ENCODE measurements at places on chromosomes 1 and 21.

GRCh38 chr1:54355931-54356679 is 50.1 kb downstream of the SSBP3 start:
- no peak for DNase-seq

- DNase-seq: no peak
These were observed 56.9 kb downstream of the ODF2L start for GRCh38 chr1:86339014-86339812.

GRCh38 chr21:40924641-40925040 is 77.7 kb upstream of the DSCAM start:
- DNase-seq: no peak

DNA sequence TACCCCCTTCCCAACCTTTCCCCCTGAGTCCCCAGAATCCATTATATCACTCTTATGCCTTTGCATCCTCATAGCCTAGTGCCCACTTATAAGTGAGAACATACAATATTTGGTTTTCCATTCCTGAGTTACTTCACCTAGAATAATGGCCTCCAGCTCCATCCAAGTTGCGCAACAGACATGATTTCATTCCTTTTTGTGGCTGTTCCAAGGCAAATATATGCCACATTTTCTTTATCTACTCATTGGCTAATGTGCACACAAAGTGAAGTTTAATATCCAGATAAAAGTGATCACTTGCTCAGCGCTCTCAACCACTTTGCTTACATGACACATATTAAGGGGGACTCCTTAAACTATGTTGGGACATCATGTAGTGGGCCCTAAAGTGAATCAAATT is 72.4 kb upstream of the TIAM1 start:
- no peak for DNase-seq

GRCh38 chr21:46369520-46370235 is 45.7 kb downstream of the PCNT start:
- DNase-seq: no peak

DNA sequence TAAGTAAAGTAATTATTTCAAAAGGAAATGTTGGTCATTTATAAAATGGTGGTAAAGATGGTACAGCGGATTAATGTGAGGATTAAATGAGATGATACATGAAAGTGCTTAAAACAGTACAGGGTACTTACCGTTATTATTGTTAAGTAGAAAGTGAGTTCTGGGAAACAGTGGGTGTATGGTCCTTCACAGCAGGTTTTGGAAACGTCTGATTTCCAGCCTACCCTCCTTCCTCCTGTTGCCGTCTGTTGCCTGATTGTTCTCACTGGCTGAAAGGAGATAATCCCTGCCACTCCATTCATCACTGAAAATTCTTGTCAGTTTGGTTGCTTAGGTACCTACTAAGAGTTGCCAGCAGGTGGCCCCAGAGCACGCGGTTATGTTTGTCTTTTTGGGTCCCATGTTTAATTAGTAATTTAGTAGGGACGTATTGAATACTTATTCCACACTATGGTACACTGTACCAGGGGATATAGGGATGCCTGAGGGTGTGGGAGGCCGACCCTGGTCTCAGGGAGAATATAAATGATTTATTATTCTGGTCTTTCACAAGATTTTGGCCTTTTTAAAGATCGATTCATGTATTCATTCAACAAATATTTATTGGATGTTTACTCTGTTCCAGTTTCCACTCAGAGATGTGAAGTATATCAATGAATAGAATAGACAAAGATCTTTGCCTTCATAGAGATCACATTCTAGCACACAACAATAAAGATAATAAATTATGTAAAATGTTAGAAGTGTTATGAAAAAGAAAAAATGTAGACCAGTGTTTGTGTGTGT is 30.8 kb upstream of the RPTN start:
- DNase-seq: peak; percentile 54

DNA sequence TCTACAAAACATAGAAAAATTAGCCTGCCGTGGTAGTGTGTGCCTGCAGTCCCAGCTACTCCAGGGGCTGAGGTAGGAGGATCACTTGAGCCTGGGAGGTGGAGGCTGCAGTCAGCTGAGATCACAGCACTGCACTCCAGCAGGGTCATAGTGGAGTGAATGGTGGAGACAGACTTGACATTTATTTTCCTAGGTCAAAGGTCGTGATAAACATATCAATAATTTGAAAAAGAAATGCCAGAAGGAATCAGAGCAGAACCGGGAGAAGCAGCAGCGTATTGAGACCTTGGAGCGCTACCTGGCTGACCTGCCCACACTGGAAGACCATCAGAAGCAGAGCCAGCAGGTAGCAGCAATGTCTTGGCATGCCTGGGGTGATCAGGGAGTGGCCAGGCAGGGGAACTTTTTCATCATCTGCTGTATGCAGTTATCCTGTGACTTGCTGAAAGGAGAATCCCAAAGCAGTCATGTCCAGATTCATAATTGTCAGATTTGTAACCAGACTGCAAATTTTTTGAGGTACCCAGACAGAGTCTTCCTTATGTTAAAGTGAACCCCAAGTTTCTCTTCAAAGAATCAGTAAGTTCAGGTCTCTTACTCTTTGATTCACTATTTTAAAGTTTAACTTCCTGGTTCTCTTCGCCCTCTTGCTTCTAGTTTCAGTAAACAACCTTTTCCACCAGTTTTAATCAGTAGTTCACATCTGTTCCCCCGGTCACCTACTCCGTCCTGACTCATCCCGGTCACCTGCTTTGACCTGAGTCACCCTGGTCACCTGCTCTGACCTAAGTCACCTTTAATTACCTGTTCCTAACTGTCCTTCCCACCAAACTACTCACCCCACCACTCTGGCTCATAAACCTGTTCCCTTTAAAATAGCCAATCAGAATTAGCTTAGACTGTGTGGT is 11.3 kb upstream of the SH3BGRL3 start:
- DNase-seq: no peak

DNA sequence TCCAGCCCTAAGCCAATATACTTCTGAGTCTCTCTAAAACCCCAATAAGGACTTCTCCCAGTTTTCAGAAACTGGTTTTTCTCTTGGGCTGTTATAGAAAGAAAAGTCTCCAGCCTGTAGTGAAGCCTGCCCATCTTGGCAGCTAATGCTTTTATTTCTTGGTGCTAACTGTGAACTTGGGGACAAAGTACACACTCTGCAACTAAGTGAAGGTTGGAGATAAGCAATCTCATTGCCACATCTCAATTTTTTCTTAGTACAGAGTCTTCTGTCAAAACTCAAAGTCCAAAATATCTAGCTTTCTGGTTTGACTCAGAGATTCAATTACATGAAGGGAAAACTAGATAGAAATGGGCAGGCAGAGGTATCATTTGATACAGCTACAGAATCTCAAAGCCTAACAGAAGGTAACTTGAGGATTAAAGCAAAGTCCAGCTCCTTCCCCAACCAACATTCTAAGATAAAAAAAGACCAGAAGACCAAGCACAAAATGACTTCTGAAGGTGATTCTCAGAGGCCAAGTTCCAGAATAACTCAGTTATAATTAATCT is 14.0 kb downstream of the AK2 start:
- DNase-seq: no peak

DNA sequence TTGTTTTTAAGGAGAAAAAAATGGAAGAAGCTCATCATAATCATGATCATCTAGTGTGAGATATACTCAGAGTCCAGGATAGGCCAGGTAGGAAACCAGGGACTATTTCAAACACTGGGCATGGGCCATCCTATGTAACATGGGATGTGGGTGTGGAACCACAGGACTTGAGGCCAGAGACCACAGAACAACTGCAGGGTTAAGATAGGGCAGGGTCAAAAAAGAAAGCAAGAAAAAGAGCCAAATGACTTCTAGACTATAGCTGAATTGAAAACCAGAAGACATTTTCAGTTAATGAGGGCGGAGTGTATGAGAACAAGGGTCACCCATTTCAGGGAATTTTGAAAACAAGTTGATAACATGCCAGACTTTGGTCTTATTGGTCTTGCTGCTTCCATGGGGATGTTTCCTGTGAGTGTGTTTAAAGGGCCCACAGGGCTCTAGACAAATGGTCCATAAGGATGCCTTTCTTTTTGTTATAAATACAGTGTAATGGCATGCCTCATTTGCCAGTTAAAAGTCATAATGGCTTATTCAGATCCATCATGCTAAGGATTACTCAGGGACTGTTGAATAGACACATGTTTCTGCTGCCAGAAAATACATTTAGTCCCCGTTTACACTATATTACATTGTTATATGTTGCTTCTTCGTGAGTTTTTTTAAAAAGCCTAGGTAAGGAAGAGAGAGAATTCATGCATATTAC is 182.0 kb upstream of the C21orf91 start:
- no peak for DNase-seq

GRCh38 chr1:22024485-22025367 is 23.3 kb downstream of the CELA3A start:
- DNase-seq: peak; percentile 37

- no peak for DNase-seq
These were observed 62.5 kb upstream of the EFHD2 start for GRCh38 chr1:15347182-15347581.

- DNase-seq: no peak
These were observed 180.3 kb upstream of the DMRTA2 start for GRCh38 chr1:50603274-50604271.

GRCh38 chr1:245290836-245291235 is 136.1 kb downstream of the KIF26B start:
- no peak for DNase-seq

- peak; percentile 27 for DNase-seq
These were observed 61.5 kb upstream of the JAK1 start for GRCh38 chr1:65027666-65028358.

GRCh38 chr1:113057006-113057405 is 16.0 kb upstream of the LRIG2 start:
- no peak for DNase-seq

GRCh38 chr1:66266756-66267155 is 267.2 kb upstream of the SGIP1 start:
- DNase-seq: no peak

Data from posterior cingulate gyrus (tissue), 11 donors.